ENCODE measurements at places on chromosomes 12 and 14. TPM values are rescaled to one million over a fixed set of nuclear protein-coding genes. Genes with fewer than 3 reads are reported as not detected.

- peak; percentile 28 for DNase-seq
Measured at GRCh38 chr14:51816031-51816430, 44.4 kb upstream of the GNG2 start.

GRCh38 chr12:91870872-91871707 is 274.6 kb downstream of the BTG1 start:
- no peak for DNase-seq

GRCh38 chr14:26261368-26262122 is 336.3 kb downstream of the NOVA1 start:
- no peak for DNase-seq

- no peak for DNase-seq
Measured at GRCh38 chr12:52007158-52007921, 594 bp downstream of the TAMALIN start.

GRCh38 chr14:38201137-38201828 is 6.4 kb upstream of the SSTR1 start:
- DNase-seq = peak; percentile 4

- DNase-seq = peak; percentile 41
Measured at GRCh38 chr12:2283916-2284315, 231.1 kb downstream of the CACNA1C start.

GRCh38 chr12:110798461-110798860 is 48.3 kb upstream of the CCDC63 start:
- peak; percentile 52 for DNase-seq

DNA sequence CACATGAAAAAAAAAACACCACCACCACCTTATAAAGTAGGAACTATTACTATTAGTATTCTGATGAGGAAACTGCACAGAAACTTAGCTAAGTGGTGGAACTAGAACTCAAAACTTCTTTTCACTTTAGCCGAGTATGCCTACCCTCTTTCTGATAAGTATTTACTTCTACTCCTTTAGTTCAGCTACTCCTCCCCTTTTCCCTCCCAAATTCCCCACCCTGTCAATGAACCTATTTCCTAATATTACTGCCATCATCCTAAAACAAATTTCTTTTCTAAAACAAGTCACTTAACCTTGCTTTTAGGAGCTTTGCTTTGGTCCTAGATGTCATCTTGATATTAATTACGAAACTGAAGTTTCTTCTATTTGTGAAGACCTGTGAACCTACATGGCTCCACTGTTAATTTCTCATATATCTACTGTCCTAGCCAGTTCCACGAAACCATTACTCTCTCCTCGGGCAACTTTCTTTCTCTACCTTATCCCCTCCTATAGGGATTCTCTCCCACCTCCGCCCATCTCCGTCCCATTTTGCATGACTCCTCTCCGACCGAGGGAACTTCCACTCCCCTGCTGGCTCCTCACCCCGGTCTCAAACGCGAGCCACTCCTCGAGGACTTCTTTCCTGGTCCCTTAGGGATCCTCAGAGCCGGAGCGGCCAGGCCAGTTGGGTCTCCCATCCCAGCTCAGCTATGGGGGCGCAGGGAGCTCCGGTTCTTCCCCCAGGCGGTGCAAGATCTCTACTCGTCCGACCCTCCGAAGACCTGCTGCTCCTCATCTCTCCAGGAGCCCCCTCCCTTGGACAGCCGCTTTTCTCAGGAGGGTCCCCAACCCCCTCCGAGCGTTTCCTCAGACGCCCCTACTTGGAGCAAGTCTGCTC is 1.1 kb downstream of the NUMB start:
- peak; percentile 42 for DNase-seq

DNA sequence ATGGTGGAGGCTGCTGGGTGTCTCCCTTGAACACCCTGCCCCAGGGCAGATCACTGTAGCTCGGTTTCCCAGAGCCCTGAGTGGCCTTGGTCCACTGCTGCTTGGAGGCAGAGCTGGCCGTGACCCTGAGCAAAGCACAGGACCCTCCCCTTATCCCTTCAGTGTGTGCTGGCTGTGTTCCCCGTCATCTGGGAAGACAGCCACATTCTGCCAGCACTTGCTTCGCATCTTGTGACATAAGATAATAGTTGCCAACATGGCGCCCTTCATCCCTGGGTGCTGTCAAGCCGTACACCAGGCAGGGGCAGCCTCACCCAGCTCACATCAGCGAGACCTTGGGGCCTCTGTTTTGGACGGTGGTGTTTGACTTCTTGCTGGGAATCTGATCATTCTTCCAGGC is 12.1 kb upstream of the ALDH2 start:
- DNase-seq = no peak

DNA sequence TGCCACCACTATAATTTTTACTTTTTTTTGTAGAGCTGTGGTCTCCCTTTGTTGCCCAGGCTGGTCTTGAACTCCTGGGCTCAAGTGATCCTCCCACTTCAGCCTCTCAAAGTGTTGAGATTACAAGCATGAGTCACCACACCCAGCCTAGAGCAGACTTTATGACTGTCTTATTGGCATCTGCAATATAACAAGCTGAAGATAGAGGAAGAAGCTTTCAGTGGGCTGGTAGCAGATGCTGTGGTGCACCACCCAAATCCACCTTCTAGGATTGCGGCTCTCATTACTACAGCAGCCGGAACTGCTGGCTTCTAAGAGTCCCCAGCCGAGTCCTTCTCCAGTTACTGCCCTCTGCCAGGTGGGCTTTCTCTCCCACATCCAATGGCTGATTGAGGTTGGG is 7.6 kb upstream of the STK38L start:
- DNase-seq = peak; percentile 38

GRCh38 chr14:104473649-104474494 is 105.7 kb upstream of the C14orf180 start:
- DNase-seq = no peak

DNA sequence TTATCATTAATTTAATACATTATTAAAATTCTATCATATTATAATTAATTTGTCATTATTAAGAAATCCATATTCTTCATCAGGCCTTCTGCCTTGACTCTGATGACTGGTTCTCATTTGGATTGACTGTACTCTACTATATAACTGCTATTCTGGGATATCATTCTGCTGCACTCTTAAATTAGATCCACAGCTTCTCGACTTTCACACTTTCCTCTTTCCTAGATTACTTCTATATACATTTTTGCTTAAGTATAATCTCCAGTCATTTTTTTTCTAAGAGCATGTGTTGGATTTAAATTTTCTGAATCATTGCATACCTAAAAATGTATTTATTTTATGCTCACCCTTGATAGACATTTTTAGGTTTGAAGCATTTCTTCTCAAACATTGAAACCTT is 12.4 kb downstream of the GRIP1 start:
- no peak for DNase-seq

DNA sequence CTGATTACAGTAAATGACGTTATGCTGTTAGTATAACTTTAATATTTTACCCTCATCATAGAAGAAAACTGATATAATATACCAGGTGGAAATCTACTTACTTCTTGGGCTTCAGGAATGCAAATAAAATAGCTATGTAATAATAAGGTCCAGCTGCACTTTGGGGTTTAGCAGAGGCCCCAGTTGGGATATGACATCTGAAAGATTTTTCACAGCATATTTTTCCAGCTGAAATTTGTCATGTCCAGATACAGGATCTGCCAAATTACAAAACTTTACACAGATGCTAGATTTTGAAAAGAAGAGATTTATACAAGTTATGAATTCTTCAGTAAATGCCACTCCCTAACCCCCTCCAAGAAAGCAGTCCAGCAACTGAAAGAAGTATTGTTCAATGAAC is 29.2 kb upstream of the DCN start:
- DNase-seq = no peak

- no peak for DNase-seq
Measured at GRCh38 chr12:25524366-25524765, 28.7 kb downstream of the LMNTD1 start.

DNA sequence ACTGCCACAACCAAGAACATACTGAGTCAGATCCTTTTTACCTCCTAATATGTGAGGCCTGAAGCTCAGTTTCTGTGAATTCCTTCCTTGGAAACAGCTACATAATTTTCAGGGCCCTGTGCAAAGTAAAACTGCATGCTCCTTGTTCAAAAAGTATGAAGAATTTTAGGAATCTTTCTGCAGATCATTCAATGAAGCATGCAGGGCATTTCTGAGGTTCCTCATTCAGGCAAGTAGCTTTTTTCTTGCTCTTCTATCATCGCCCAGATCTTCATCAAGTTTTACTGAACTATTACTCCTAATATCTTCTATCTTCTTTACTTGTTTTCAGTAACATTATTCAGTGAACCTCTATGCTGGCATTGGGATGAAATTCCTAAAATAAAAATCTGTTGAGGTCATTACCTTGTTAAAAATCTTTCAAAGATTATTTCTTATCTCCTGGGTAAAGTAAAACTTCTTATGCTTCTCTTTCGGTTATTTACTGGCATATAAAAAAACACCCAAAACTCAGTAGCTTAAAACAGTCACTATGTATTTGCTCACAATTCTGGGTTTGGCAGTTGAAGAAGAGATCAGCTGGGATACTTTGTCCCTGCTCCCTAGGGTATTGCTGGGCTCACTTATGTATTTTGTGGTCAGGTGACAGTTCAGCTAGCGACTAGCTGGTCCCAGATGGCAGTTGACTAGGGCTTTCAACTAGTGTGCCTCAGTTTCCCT is 42.6 kb upstream of the KRR1 start:
- DNase-seq = no peak

DNA sequence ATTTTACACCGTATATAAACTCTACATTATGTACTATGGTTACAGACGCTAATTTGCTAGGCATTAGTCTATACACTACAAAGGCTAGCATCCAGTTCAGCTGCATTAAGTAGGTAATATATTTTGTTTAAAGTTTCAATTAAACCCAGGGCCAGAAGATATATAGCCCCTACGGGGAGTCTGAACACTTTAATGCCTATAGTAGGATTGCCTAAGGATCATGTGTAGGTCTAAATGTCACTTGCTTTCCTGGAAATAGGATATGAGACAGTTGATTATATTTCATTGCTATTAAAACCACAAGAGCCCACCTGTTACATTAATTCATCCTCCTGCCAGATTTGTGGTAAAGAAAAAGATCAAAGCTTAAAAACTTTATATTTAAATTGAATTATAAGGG is 286.9 kb downstream of the TMTC2 start:
- DNase-seq = no peak

GRCh38 chr12:105369014-105369413 is 38.5 kb downstream of the C12orf75 start:
- peak; percentile 62 for DNase-seq

GRCh38 chr12:49496417-49497360 is 42.1 kb upstream of the KCNH3 start:
- DNase-seq = no peak

DNA sequence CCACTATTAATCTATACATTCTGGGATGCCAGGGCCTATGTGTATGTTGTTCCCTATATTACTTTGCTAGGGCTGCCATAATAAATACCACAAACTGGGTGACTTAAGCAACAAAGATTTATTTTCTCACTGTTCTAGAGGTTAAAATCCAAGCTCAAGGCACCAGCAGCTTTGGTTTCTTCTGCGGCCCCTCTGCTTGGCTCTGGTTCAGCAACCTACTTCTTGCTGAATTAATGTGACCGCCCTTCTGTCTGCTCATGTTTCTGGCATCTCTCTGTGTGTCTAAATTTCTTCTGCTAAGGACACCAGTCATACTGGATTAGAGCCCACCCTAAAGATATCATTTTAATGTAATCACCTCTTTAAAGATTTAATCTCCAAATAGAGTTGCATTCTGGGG is 84.7 kb downstream of the ZNF664 start:
- no peak for DNase-seq

Gene ART4
- not detected for total RNA-seq

Gene DIO2
- 0.12 TPM for total RNA-seq

Gene PWP1
- 59.6 TPM for total RNA-seq

Gene HOXC12
- total RNA-seq = not detected

Gene EMP1
- total RNA-seq = 120 TPM

Gene OR4E2
- total RNA-seq = not detected

Gene RNASE3
- not detected for total RNA-seq

Gene CNTN1
- not detected for total RNA-seq

Gene RNF34
- total RNA-seq = 62.7 TPM

Gene CLEC2D
- total RNA-seq = 2.8 TPM

Gene SVOP
- total RNA-seq = under 0.01 TPM

Gene RHOJ
- 0.12 TPM for total RNA-seq

All from RPMI7951 (cell line).